NCI-H510A (cell line): ENCODE measurements at places on chromosomes 7 and 10.

- DNase-seq: no peak
These were observed 165.1 kb downstream of the GLRX3 start for GRCh38 chr10:130301021-130301892.

- no peak for DNase-seq
These were observed 123.5 kb upstream of the ZNF32 start for GRCh38 chr10:43772171-43772570.

DNA sequence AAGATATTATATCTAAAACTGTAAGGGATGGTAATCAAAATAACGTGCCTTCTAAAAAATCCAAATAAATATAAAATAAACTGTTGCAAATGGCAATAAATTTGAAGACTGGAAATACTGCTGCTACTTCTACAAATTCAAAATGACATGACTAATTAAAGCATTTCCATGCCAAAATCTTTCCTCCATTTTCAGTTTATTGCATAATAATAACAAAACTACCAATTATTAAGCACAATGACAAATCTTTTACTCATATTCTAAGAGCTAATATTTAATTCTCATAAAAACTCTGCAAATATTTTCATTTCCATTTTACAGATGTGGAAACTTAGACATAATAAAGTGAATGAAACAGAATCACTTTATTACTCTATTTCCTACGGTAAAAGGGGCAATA lies 38.8 kb upstream of the NEBL start:
- DNase-seq: no peak

- no peak for DNase-seq
These were observed 297.9 kb upstream of the NFE2L3 start for GRCh38 chr7:25854059-25854458.

- DNase-seq: no peak
These were observed 68.6 kb upstream of the AFAP1L2 start for GRCh38 chr10:114472877-114473253.

DNA sequence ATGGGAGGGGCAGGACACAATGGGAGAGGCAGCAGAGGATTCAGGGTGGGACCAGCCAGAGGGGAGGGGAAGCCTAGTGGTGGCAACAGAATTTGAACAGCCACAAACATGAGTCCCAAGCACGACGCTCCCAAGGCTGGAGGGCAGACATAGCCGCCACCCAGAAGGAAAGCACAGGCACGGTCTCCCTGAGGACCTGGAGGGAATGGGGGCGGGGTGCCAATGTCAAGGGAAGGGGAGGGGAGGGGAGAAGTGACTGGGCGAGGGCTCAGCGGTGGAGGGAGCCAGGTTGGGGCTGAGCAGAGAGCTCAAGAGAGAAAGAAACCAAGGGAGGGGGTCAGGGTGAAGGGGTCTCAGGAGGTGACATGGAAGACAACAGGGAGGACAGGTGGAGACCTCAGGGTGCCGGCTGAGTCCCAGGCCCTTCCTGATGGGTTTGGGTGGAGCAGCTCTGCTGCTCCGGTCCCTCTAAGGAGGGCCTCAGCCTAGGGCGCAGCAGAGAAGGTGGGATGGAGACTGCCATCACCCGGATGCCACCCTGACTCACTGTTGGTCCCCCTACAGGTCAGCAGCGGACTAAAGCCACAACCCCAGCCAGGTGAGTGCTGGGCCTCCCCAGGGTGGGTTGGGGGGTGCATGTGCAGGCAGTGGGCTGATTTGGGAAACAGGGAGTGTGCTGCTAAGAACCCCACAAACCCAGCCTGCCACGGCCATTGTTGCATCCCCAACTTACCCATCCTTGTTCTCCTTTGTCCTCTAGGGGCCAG lies 24.2 kb downstream of the PILRA start:
- no peak for DNase-seq

- no peak for DNase-seq
These were observed 365.4 kb downstream of the THSD7A start for GRCh38 chr7:11466517-11467105.
